ENCODE measurements at places on chromosomes 1 and 21. TPM values are rescaled to one million over a fixed set of nuclear protein-coding genes. Genes with fewer than 3 reads are reported as not detected.

PLK3 gene
- total RNA-seq, result 52.1 TPM

GRCh38 chr1:171389171-171389570 lies 75.2 kb downstream of the FMO4 start:
- no peaks in the 10 kb centered on the region for H3K27me3 ChIP-seq
- no peaks in the 10 kb centered on the region for H3K4me1 ChIP-seq
- no peak overlapping the region for H3K27ac ChIP-seq
- no peak for DNase-seq

GRCh38 chr1:169495046-169495775 lies 9.5 kb upstream of the SLC19A2 start:
- H3K27ac ChIP-seq, result no peak overlapping the region
- DNase-seq, result peak; percentile 18
- H3K4me3 ChIP-seq, result no peak overlapping the region

DNA sequence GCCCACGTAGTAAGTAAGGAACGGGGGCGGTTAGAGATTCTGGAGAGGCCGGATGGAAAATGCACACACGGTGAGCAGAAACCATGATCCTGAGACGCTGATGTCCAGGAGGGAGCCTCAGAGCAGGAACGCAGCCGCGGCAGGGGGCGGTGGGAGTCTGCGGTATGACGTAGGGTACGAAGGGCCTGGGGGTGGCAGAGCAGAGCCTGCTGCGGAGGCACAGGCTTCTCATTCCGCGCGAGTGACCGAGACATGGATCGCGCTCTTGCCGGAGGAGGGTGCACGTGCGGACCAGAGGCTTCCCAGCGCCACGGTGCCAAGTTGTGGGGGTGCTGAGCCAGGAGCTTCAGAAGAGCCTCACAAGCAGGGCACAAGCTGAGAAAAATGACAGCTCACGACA lies 176.2 kb downstream of the KIF26B start:
- H3K36me3 ChIP-seq, result no peaks in the 10 kb centered on the region
- DNase-seq, result no peak
- H3K27me3 ChIP-seq, result peaks cover 6% of the 10 kb centered on the region
- H3K4me1 ChIP-seq, result peaks cover 15% of the 10 kb centered on the region

DNA sequence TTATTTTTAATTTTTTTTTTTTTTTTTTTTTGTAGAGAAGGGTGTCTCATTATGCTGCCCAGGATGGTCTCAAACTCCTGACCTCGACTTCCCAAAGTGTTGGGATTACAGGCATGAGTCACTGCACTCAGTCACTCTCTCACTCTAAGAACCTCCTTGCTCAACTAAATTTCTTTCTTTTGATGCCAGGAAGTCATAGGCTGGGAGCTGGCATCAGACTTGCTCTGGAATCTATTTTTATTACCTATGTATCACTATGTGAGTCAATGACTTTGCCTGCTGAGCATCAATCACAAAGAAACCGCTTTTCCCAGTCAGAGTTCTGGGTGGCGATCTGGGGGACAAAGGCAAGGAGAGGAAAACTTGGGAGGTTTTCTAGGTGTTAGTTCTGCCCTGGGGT lies 35.5 kb upstream of the PARP1 start:
- H3K4me3 ChIP-seq, result no peak overlapping the region
- no peaks in the 10 kb centered on the region for H3K27me3 ChIP-seq
- H3K36me3 ChIP-seq, result no peaks in the 10 kb centered on the region
- no peak for DNase-seq

- H3K4me3 ChIP-seq, result no peak overlapping the region
- H3K36me3 ChIP-seq, result no peaks in the 10 kb centered on the region
- no peak overlapping the region for H3K27ac ChIP-seq
- H3K4me1 ChIP-seq, result no peaks in the 10 kb centered on the region
Measured at GRCh38 chr1:17873007-17873675, 118.0 kb downstream of the ACTL8 start.

DNA sequence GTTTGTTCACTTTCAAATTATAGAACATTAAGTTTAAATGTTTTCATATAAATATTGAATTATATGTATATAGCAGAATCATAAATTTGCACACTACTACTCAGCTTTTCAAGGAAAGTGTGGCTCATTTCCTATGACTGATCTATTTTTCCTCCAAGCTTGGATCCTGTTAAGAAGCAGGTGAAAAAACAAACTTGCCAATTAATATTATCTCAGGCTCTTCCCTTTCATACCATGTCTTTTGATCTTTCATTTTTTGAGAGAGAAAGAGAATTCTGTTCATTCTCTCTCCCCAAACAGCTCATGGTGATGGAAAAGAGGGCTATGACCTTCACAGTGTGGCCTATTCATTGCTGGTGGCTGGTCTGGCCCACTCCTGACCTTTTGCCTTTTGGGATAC lies 43.7 kb downstream of the SEC16B start:
- no peak overlapping the region for H3K4me3 ChIP-seq
- H3K27ac ChIP-seq, result no peak overlapping the region
- H3K27me3 ChIP-seq, result no peaks in the 10 kb centered on the region
- H3K36me3 ChIP-seq, result no peaks in the 10 kb centered on the region
- H3K4me1 ChIP-seq, result no peaks in the 10 kb centered on the region

DNA sequence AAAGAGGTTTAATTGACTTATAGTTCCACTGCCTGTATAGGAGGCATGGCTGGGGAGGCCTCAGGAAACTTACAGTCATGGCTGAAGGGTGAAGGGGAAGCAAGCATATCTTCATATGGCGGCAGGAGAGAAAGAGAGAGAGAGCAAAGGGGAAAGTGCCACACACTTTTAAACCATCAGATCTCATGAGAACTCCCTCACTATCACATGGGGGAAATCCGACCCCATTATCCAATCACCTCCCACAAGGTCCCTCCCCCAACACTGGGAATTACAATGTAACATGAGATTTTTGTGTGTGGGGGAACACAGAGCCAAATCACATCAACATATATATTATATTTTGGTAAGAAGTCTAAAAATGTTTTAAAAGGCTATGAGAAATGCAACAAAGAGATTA lies 27.2 kb downstream of the FABP3 start:
- no peak for DNase-seq
- H3K27ac ChIP-seq, result no peak overlapping the region
- H3K36me3 ChIP-seq, result peaks cover 15% of the 10 kb centered on the region
- no peak overlapping the region for H3K4me3 ChIP-seq
- H3K27me3 ChIP-seq, result no peaks in the 10 kb centered on the region

DNA sequence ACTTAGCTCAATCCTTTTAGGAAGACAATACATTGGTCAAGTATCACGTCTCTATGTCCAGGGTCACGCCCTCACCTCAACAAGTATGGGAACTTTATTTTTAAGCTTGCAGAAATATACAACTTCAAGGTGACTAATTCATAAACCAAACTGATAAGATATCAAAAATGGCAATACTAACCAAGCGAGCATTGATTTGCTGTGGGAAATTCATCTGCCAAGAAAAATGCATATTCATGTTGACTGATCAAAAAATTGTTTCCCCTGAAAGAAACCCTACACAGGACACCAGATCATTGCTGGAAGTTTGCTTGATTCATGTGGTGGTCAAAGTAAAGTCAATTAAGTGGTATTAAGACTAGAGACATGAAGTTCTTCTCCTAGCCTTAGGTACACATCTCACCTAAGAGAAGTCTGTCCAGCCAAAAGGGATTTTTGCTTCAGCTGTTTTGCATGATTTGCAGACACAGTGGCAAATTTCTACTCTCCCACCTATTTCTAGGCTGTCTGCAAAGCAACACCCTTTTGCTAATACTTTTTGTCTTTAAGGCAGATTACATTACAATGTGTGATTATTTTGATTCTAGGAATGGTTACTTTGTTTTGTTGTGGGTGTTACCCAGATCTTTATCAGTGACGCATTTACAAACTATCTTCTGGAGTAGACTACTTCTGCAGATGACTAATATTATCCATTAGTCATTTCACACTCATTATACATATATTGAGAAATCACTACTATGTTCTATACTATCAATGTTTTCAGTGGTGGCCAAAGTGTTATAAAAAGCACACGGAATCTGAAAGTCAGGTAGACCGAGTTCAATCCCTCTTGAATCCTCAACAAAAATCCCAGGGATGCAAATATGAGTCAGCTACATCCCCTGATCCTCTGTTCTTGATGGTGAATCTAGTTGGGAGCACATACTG lies 12.4 kb downstream of the SAMSN1 start:
- H3K27ac ChIP-seq, result peak overlapping the region; percentile 100
- DNase-seq, result peak; percentile 21
- peaks cover 53% of the 10 kb centered on the region for H3K36me3 ChIP-seq
- peak overlapping the region; percentile 83 for H3K4me3 ChIP-seq
- H3K4me1 ChIP-seq, result peaks cover 80% of the 10 kb centered on the region
- no peaks in the 10 kb centered on the region for H3K27me3 ChIP-seq

DNA sequence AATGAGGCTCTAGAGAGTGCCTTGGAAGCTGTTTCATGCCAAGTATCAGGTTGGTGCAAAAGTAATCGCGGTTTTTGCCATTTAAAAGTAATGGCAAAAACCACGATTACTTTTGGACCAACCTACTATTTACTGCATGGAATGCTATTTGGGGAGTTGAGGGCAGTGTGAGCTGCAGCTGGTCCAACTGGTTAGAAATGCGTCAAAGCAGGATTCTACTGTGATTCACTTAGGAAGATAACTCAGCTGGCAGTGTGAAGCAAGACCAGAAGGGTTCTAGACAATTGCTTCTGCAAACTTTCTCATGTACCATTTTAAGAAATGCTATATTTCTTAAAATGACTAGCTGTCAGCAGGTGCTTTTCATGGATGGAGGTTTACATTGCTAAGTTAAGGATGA lies 21.2 kb upstream of the PLA2G2C start:
- DNase-seq, result no peak
- peaks cover 23% of the 10 kb centered on the region for H3K27me3 ChIP-seq
- H3K36me3 ChIP-seq, result no peaks in the 10 kb centered on the region

DNA sequence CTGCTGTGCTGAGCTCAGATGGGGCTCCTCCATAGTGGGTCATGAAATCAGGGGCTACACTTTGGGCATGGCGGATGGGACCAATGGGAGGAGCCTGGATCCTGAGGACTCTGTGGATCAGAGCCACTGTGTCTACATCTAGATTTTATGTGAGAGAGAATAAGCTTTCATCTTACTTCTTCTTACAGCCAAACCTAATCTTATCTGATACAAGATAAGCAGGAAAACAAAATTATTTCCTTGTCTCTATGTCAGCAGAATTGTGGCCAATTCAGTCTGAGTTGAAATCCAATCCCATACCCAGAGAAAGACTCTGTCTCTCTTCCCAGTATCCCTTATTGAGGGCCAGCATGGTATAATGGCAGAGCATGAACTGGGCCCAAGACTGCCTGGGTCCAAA lies 56.2 kb downstream of the KIF14 start:
- H3K4me1 ChIP-seq, result peaks cover 10% of the 10 kb centered on the region
- no peaks in the 10 kb centered on the region for H3K27me3 ChIP-seq
- H3K36me3 ChIP-seq, result peaks cover under 1% of the 10 kb centered on the region
- H3K4me3 ChIP-seq, result no peak overlapping the region

OPRD1 gene
- 0.02 TPM for total RNA-seq

DNA sequence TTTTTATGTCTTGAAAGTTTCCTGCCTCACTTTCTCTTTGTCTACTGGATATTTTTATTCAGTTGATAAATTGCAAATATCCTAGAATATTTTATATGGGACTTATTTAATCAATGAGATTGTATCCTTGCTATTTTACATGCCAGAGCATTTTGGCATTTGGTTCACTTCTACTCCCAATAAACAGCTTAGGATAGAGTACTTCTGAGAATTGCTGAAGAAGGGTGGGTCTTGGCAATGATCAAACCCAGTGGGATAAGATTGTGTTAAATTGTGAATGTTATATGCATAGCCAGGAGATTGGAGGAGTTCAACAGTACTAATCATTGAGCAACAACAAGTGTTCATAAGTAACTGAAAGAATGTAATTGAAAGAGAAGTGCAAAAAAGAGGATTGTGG lies 60.1 kb downstream of the SDCCAG8 start:
- peaks cover 6% of the 10 kb centered on the region for H3K4me1 ChIP-seq
- no peaks in the 10 kb centered on the region for H3K27me3 ChIP-seq
- H3K27ac ChIP-seq, result no peak overlapping the region
- no peak for DNase-seq

DNA sequence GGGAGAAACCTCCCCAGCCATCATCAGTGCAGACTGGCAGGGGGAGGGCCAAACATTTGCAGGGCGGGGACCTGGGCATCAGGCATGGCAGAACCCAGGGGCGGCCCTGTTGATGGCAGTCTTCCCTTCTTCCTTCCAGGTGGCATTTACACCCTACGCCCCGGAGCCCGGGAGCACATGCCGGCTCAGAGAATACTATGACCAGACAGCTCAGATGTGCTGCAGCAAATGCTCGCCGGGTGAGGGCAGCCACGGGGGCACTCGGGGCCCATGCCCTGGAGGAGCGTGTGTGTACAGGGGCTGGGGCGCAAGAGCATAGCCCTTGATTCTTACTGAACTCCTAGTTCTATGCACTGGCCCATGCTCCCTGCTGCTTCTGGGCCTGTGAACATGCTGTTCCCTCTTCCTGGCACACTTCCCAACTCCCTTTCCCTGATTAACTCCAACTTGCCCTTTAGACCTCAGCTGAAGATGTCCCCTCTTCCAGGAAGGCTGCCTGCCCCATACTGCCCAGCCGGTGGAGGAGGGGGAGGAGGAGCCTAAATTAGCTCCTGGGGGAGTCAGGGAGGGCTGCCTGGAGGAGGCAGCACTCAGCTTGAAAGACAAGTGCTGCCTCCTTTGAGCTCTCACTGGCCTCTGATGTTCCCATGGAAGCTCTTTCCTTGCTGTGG lies 22.0 kb downstream of the TNFRSF1B start:
- DNase-seq, result no peak
- H3K27ac ChIP-seq, result no peak overlapping the region
- peaks cover 22% of the 10 kb centered on the region for H3K4me1 ChIP-seq
- H3K4me3 ChIP-seq, result no peak overlapping the region

- DNase-seq, result no peak
- H3K4me1 ChIP-seq, result no peaks in the 10 kb centered on the region
- no peaks in the 10 kb centered on the region for H3K36me3 ChIP-seq
- no peaks in the 10 kb centered on the region for H3K27me3 ChIP-seq
- no peak overlapping the region for H3K27ac ChIP-seq
Measured at GRCh38 chr21:38533887-38534286, 35.6 kb upstream of the ERG start.

- H3K36me3 ChIP-seq, result peaks cover 52% of the 10 kb centered on the region
- no peaks in the 10 kb centered on the region for H3K27me3 ChIP-seq
- H3K27ac ChIP-seq, result peak overlapping the region; percentile 92
- DNase-seq, result no peak
- peaks cover 42% of the 10 kb centered on the region for H3K4me1 ChIP-seq
- H3K4me3 ChIP-seq, result peak overlapping the region; percentile 90
Measured at GRCh38 chr21:33267250-33267649, 1.1 kb downstream of the IL10RB start.

- H3K4me3 ChIP-seq, result peak overlapping the region; percentile 51
- peaks cover 11% of the 10 kb centered on the region for H3K27me3 ChIP-seq
- no peaks in the 10 kb centered on the region for H3K36me3 ChIP-seq
- peaks cover 16% of the 10 kb centered on the region for H3K4me1 ChIP-seq
- H3K27ac ChIP-seq, result no peak overlapping the region
Measured at GRCh38 chr1:1351511-1352427, 2.6 kb upstream of the DVL1 start.

DNA sequence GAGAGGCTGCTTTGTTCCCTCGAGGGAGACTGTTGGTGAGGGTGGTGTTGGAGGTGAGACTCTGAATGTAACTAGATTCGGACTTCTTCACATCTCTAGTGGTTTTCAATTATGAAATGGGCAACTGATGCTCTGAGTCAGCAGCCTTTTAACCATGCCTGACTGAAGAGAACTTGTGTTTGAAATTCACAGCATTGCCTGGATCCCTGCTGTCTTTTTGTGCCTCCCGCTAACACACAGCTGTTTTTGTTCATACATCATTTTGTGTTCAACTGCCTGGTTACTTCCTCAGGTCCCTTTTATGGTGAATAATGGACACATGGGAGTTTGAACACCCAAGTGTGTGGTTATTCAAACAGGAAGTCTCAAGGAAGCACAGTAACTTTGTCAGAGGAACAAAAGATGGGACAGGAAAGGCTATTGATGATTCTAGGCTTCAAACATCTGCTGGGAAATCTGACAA lies 16.8 kb downstream of the LAMC1 start:
- no peaks in the 10 kb centered on the region for H3K36me3 ChIP-seq
- no peak for DNase-seq
- peaks cover 63% of the 10 kb centered on the region for H3K27me3 ChIP-seq
- no peak overlapping the region for H3K4me3 ChIP-seq

ZNF692 gene
- 92.3 TPM for total RNA-seq

Data from activated CD4-positive, alpha-beta T cell treated with anti-CD3 and anti-CD28 coated beads for 36 hours (primary cell).